Esophagus squamous epithelium (tissue), 5 donors: ENCODE measurements at places on chromosomes 16 and 17. TPM values are rescaled to one million over a fixed set of nuclear protein-coding genes. Genes with fewer than 3 reads are reported as not detected.

DNA sequence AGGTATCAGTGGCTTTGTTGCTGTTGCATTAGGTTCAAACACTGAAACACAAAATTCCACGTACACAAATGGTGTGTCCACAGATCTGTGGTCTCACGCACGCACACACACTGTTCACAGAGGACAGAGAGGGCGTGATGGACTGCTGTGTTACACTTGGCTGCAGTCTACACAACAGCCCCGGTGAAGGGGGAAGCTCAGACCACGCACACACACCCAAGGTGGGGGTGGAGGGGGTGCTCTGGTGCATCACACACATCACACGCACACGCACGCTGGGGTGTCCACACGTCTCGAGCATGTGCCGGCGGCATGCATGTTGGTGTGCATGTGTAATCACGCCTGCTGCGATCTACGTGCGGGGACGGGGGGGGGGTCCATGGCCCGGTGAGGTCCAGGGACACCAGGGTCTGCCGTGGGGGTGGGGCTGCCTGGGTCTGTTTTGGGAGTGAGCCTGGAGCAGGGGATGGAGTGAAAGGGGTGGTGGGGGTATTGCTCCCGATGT is 7.3 kb downstream of the HSD3B7 start:
- H3K36me3 ChIP-seq, result no peaks in the 10 kb centered on the region
- DNase-seq, result no peak
- no peaks in the 10 kb centered on the region for H3K27me3 ChIP-seq
- H3K4me1 ChIP-seq, result peaks cover 14% of the 10 kb centered on the region
- no peak overlapping the region for H3K4me3 ChIP-seq

DNA sequence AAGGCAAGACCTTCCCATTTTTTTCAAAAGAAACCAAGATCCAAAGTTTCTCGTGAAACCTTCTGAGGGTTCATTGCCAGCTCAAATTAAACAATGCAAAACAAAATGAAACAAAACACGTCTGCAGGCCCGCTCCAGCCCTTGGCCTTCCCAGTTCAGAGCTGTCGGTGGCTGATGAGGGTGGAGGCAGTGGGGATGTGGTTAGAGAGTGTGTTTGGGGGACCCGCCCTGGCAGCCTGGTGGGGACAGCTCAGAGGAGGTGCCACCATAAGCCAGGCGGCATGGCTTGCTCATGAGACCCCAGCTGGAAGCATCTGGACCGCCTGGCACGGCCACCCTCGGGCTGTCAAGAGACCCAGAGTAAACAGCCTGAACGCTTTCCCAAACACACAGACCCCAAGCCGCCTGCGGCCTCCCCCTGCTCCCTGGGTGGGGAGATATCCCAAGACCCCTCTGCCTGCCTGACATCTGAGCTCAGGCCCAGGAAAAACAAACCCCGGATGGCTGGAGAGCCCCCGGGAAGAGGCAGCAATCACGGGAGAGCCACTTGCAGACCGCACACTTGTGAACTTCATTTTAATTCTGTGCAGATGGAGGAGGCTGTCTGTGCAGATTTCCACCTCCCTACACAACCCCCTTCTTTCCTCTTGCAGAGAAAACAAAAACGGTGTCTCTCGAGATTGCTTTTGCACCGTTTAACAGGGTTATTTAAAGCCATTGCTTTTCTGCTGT is 35.4 kb upstream of the LITAF start:
- H3K27me3 ChIP-seq, result no peaks in the 10 kb centered on the region
- H3K27ac ChIP-seq, result peak overlapping the region; percentile 76
- H3K4me1 ChIP-seq, result peaks cover 55% of the 10 kb centered on the region
- no peak for DNase-seq
- no peaks in the 10 kb centered on the region for H3K36me3 ChIP-seq

GRCh38 chr17:64081802-64082799 is 47.8 kb downstream of the ERN1 start:
- no peaks in the 10 kb centered on the region for H3K27me3 ChIP-seq
- peaks cover 55% of the 10 kb centered on the region for H3K4me1 ChIP-seq
- H3K36me3 ChIP-seq, result no peaks in the 10 kb centered on the region
- DNase-seq, result no peak

DNA sequence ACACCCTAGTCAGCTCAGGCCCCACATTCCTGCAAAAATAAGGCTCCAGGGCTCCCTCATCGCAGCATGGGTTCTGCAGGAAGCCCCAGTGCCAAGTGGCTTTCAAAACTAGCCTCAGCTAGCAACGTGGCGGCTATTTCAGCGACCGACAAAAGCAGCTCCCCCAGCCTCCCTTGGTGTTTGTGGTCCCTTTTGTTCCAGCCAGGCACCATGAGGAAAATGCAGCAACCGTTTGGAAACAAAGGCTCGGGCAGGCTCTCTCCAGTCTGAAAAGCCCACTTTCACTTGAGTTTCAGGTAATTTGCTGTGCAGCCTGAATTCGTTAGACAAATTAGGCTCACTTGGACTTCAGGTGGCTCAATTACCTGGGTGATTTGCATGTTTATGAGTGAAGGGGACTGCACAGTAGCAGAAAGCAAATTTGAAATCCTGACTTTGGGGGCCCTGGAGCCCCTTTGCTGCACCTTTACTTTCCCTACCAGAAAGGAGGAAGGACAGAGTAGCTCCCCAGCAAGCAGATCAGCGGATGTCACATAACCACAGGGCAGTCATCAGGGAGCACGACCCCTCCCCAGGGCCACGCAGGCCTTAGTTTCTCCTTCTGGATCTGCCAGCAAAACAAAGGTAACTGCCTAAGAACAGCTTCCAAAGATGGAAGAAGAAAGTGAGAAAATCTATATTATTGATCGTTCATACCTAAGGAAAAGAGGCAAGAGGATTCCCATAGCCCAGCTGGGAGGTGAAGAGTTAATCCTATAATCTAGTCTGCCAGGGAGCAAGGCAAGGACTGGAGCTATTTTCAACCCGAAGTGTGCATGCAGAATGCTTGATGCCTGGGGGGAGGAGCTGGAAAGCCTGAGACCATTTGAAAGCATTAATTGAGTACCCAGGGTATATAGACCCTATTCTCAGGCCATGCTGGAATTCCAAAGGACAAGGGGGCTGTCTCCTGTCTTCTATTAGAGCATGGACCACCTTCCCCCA is 143.1 kb upstream of the SDK2 start:
- H3K4me3 ChIP-seq, result no peak overlapping the region
- H3K4me1 ChIP-seq, result no peaks in the 10 kb centered on the region
- no peak for DNase-seq
- H3K27me3 ChIP-seq, result no peaks in the 10 kb centered on the region
- H3K27ac ChIP-seq, result no peak overlapping the region

The NATD1 gene
- 3.4 TPM for total RNA-seq

DNA sequence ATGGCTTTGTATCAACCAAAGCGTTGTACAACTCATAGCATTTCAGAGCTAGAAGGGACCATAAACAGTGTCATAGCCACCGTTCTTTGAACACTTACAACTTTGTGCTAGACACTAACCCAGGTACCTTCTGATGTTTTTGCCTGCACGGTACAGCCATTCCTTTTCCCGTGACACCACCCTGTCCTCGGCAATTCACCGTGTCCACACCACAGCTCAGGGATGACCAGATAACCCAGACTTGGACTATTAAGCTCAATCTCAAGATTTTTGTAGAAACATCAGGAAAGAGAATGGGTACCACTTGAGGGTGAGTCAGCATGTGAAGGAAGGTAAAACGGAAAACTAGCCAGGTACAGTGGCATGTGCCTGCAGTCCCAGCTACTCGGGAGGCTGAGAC is 9.8 kb upstream of the CBFB start:
- H3K27ac ChIP-seq, result no peak overlapping the region
- no peaks in the 10 kb centered on the region for H3K36me3 ChIP-seq
- no peak for DNase-seq
- H3K27me3 ChIP-seq, result no peaks in the 10 kb centered on the region
- H3K4me3 ChIP-seq, result no peak overlapping the region
- peaks cover 6% of the 10 kb centered on the region for H3K4me1 ChIP-seq

DNA sequence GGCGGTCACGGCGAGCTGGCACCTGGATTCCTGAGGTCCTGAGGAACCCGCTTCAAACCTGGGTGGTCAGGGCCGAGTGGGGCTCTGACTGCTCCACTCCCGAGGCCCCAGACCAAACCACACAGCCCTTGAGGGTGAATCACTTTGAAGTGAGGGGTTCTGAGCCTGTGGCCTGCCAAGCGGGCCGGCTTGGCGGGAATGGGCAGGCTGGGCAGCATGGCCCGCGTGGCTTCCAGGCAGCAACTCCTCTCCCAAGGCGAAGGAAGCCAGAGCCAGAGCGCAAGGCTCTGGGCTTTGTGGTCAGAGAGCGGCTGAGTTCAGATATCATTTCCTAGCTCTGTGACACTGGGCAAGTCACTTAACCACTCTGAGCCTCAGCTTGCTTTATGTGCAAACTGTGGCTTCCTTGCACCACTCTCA is 42.7 kb downstream of the CMIP start:
- DNase-seq, result no peak
- H3K36me3 ChIP-seq, result peaks cover 20% of the 10 kb centered on the region
- peaks cover 62% of the 10 kb centered on the region for H3K4me1 ChIP-seq
- H3K27ac ChIP-seq, result no peak overlapping the region
- no peaks in the 10 kb centered on the region for H3K27me3 ChIP-seq
- H3K4me3 ChIP-seq, result no peak overlapping the region

DNA sequence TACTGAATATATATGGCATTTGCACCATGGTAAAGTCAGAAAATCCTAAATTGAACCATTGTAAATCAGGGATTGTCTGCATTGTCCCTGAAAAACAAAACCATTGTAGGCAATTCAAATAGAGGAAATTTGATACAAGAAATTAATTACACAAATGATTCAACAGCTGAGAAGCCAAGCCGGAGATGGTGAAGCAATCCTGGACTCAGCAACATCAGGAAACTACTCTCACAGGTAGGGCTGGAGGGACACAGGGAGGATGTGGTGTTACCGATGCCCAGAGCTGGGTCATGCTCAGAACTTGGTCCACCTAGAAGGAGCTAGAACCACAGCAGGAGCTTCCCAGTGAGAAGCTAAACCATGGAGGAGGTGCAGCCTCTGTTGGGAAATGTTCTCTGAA is 18.5 kb upstream of the SCNN1B start:
- peaks cover 98% of the 10 kb centered on the region for H3K4me1 ChIP-seq
- no peak for DNase-seq
- H3K4me3 ChIP-seq, result no peak overlapping the region

GRCh38 chr17:45573924-45574770 is 83.6 kb upstream of the PLEKHM1 start:
- no peaks in the 10 kb centered on the region for H3K36me3 ChIP-seq
- H3K4me3 ChIP-seq, result no peak overlapping the region
- no peaks in the 10 kb centered on the region for H3K27me3 ChIP-seq
- H3K27ac ChIP-seq, result no peak overlapping the region
- peaks cover 31% of the 10 kb centered on the region for H3K4me1 ChIP-seq

DNA sequence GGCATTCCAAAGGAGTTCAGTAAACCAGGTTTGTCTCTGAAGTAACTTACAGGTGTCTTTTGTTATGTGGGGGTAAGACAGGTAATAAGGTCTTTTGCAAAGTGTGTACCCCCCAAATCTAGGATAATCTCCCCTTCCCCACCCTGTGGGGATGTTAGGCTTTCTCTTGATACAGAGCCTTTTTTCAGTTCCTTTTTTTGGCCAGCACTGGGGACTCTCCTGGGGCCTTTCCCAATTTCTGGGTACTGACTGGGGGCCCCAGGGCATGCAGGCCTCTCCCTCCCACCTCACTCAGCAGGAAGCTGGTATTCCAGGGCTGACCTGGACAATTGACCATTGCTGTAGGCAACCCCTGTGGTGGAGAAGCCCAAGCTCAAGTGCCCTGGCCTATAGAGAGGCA is 84.3 kb upstream of the IRX6 start:
- H3K4me1 ChIP-seq, result no peaks in the 10 kb centered on the region
- no peak overlapping the region for H3K27ac ChIP-seq
- DNase-seq, result no peak
- no peaks in the 10 kb centered on the region for H3K36me3 ChIP-seq
- H3K4me3 ChIP-seq, result no peak overlapping the region

The AATK gene
- 1.5 TPM for total RNA-seq

- DNase-seq, result no peak
- no peaks in the 10 kb centered on the region for H3K36me3 ChIP-seq
- H3K27me3 ChIP-seq, result peaks cover 7% of the 10 kb centered on the region
- H3K27ac ChIP-seq, result no peak within 1 kb of the TSS
- H3K4me3 ChIP-seq, result peak within 1 kb of the TSS; percentile 15
- no peaks in the 10 kb centered on the region for H3K4me1 ChIP-seq
Observed at GRCh38 chr16:57694725-57695679, at the start of gene DRC7. TSS of gene DRC7 (plus strand) at chr16:57694806. CDS start at chr16:57697950, 3,144 bp downstream.

The CCL23 gene
- total RNA-seq, result 3.4 TPM

DNA sequence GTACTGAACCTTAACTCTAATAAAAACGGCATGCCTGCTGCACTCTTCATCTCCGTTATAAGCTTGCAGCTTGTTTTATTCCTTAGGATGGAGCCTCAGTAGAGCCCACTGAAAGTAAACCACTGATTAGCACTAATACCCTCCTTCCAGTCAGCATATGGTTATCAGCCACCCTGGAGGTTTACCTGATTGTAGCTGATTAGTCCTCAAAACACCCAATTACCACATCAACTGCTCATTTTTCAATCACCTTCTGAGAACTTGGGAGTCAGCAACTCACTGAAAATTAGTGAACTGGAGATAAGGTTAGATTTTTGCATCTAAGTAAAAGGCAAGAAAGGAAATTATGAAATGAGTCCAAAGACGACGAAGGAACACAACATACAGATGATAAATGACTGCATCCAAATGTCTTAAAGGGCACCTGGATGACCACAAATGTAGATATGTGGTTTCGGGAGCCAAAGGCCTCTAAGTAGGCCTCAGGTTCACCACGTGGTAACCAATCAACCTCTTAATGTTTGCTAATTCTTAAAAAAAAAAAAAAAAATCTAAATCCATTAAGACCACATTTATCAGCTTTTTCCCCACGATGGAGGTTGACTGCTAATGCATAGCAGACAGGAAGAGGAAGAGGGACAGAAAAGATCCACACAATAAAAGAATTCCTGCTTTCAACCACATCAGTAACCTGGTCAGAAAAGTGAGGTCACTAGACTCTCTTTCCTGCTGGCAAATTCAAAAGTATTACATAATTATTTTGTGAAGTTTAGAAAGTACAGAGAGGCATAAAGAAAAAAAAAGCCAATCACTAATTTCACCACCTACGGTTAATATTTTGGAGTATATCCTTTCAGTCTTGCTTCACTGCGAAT is 28.0 kb downstream of the DCUN1D3 start:
- peak overlapping the region; percentile 72 for H3K27ac ChIP-seq
- no peak for DNase-seq
- peaks cover 87% of the 10 kb centered on the region for H3K4me1 ChIP-seq
- H3K4me3 ChIP-seq, result no peak overlapping the region
- H3K27me3 ChIP-seq, result no peaks in the 10 kb centered on the region
- no peaks in the 10 kb centered on the region for H3K36me3 ChIP-seq

The SOX8 gene
- total RNA-seq, result 0.09 TPM

GRCh38 chr16:78932355-78932943 is 668.1 kb downstream of the MAF start:
- H3K4me3 ChIP-seq, result no peak overlapping the region
- H3K4me1 ChIP-seq, result no peaks in the 10 kb centered on the region
- no peak overlapping the region for H3K27ac ChIP-seq
- no peak for DNase-seq
- no peaks in the 10 kb centered on the region for H3K36me3 ChIP-seq
- H3K27me3 ChIP-seq, result no peaks in the 10 kb centered on the region

The TBC1D26 gene
- total RNA-seq, result not detected
